Dermis blood vessel endothelial cell (primary cell): ENCODE measurements at places on chromosomes 12 and 14. TPM values are rescaled to one million over a fixed set of nuclear protein-coding genes. Genes with fewer than 3 reads are reported as not detected.

- no peak for DNase-seq
Observed at GRCh38 chr14:76762411-76763095, 1.3 kb downstream of the VASH1 start.

- peak; percentile 42 for DNase-seq
Observed at GRCh38 chr12:89348894-89349699, 3.2 kb downstream of the DUSP6 start.

DNA sequence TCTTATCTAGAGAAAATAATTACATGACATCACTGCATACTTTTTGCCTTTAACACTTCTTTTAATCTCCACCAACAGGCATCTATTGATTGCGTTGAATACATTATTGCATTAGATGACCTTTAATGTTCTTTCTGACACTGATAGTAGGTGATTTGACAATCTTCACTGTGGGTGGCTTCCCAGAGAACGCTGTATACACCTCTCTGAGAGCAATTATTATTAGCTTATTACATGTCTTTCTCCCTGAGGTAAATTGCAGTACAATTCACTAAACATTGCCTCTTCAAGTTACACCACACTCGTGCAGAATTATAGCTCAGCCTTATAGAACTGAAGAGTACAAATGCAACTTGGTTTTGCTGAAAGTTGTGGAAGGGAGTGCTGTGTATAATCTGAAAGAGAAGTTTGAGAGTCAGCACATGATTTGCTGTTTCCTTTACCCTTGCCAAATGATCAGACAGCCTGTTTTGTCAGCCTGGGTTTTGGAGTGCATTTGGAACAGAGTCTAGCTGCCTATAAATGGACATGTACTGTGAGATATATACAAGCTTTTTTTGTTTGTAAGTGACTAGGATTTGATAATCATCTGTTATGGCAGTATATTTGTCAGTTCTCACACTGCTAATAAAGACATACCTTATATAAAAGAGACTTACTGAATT lies 369.2 kb downstream of the CCER1 start:
- peak; percentile 3 for DNase-seq

The EMP1 gene
- total RNA-seq: 318 and 336 TPM in 2 replicates

- DNase-seq: no peak
Observed at GRCh38 chr12:131994589-131994988, 44.8 kb downstream of the EP400 start.

The RAB15 gene
- total RNA-seq: 9.5 and 10.4 TPM in 2 replicates

GRCh38 chr12:122886851-122887818 lies 8.8 kb downstream of the VPS37B start:
- DNase-seq: peak; percentile 78

GRCh38 chr14:102570334-102570995 lies 22.0 kb upstream of the RCOR1 start:
- DNase-seq: no peak

DNA sequence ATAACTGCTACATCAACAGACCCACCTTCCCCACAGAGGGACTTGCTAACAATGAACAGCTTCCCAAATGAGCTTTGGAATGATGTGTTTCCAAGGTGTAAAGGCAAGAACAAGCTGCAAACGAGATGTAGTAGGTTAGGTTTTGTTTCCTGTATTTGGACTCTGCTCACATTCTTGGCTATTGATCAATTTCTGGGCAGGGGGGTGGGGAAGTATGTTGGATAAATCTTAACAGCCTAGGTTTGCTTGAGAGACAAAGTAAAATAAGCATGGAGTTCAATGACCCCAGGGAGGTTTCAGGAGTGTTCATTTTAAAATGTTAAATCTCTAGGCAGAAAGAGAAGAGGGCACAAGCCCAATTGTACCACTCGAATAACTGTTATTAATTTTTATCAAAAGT lies 146.6 kb downstream of the DPY19L2 start:
- DNase-seq: no peak

DNA sequence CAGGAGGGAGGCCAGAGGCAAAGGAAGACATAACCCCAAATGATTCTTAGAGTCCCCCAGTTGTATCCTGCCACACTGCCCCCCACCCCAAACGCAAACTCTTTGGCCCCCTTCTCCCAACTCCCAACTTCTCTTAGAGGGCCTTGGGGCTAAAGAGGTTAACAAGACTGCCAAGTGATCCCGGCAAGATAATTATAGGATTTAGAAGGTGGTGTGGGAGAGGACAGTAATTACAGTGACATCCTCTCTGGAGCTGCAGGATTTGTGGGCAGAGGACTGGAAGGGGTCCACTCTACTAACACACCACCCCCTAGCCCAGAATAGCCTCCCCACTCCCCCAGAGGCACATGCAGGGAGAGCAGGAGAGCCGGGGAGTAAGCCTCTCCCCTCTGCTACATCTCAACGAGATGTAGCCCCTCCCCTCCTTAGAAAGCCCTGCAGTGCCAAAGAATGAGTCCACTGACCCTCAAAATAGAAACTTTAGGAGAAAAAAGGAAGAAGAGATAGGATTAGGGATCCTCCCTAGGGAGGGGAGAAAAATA lies 5.3 kb upstream of the GDF11 start:
- DNase-seq: no peak

- DNase-seq: no peak
Observed at GRCh38 chr12:72197790-72198189, 74.4 kb upstream of the TRHDE start.

DNA sequence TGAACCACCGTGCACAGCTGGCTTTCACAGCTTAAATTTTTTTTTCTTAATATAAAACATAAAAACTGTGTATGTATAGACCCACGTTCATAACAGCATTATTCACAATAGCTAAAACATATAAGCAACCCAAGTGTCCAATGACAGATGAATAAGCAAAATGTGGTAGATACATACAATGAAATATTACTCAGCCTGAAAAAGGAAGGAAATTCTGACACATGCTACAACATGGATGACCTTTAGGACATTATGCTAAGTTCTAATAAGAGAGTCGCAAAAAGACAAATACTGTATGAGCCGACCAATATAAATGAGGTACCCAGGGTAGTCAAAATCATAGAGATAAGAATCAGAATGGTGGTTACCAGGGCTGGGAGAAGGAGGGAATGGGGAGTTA lies 13.8 kb upstream of the YY1 start:
- DNase-seq: no peak

DNA sequence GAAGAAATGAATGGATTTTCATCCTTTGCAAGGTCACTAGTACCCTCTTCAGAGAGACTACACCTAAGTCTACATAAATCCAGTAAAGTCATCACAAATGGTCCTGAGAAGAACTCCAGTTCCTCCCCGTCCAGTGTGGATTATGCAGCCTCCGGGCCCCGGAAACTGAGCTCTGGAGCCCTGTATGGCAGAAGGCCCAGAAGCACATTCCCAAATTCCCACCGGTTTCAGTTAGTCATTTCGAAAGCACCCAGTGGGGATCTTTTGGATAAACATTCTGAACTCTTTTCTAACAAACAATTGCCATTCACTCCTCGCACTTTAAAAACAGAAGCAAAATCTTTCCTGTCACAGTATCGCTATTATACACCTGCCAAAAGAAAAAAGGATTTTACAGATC lies 40.8 kb downstream of the SPATA7 start:
- no peak for DNase-seq

The HPD gene
- not detected in 2 replicates for total RNA-seq

- no peak for DNase-seq
Observed at GRCh38 chr12:106305376-106305775, 2.8 kb downstream of the TCP11L2 start.

GRCh38 chr12:118417942-118418341 lies 41.6 kb downstream of the SUDS3 start:
- no peak for DNase-seq

The KRT75 gene
- not detected in 2 replicates for total RNA-seq

GRCh38 chr14:23078692-23079116 lies 16.2 kb downstream of the ACIN1 start:
- DNase-seq: peak; percentile 93

GRCh38 chr12:95326445-95326844 lies 108.8 kb downstream of the VEZT start:
- DNase-seq: no peak

GRCh38 chr12:127411166-127411915 lies 855.6 kb upstream of the TMEM132C start:
- no peak for DNase-seq

DNA sequence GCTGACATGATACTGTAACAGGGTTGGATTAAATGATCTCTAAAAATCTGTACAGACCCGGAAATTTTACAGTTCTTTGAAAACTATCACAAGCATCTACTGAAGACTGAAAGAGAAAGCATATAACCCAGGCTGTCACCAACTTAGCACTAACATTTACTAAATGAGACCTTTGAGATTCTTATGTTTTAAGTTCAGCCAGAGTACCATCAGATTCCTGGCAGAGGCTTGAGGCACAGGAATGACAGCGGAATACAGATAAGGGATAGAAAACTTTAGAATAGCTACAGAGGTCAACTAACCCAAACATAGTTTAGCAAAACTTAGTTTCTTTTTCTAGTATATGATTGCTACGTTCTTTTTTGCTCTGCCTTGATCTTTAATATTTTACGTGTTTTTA lies 91.6 kb upstream of the FERMT2 start:
- peak; percentile 7 for DNase-seq

The TBC1D30 gene
- 19.6 and 19.9 TPM in 2 replicates for total RNA-seq

DNA sequence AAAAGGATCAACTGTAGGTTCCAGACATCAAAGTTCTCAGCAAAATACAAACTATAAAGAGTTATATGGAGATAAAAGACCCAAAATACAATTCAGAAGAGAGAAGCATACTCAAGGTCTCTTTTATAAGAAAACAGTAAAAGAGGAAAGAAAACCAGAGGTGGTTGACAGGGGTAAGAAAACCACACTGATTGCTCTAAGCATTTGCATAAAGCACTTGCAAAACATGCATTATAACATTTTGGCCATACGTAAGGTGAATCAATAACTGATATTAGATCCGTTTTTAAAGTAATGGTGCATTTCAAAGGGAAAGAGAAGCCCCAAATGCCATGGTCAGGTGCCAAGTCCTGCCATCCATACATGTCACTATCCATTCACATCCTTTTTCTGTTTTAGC lies 5.9 kb downstream of the DDHD1 start:
- no peak for DNase-seq

DNA sequence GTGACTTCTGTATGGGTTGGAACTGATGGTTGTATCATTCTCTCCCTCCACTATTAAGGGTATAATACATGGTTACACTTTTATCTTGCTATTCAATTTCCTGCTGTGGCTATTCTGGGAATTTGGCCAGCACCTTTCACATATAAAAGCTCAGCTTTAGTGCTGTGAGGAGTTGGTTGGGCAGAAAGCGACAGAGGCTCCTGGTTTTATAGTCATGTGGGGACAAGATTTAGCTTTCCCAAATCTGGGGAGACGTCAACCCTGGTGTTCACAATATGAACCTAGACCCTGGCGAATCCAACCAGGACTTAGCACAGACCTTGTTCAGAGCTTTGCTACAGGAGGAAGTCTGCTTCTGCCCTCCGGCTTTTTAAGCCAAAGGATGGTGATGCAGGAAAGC lies 36.5 kb downstream of the FOS start:
- DNase-seq: peak; percentile 36

DNA sequence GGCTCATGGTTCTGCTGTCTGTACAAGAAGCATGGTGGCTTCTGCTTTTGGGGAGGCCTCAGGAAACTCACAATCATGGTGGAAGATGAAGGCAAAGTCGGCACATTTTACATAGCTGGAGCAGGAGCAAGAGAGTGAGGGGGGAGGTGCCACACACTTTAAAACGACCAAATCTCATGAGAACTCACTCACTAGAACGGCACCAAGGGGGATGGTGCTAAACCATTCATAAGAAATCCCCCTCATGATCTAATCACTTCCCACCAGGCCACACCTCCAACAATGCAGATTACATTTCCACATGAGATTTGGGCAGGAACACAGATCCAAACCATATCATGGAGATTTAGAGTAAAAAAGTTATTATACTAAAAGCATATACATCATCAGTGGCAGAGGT lies 13.6 kb upstream of the LEMD3 start:
- DNase-seq: no peak

- no peak for DNase-seq
Observed at GRCh38 chr14:104788161-104788818, 7.3 kb downstream of the AKT1 start.

GRCh38 chr14:33958605-33959226 lies 7.8 kb upstream of the EGLN3 start:
- no peak for DNase-seq

- DNase-seq: no peak
Observed at GRCh38 chr12:117141097-117141898, 42.1 kb upstream of the TESC start.

DNA sequence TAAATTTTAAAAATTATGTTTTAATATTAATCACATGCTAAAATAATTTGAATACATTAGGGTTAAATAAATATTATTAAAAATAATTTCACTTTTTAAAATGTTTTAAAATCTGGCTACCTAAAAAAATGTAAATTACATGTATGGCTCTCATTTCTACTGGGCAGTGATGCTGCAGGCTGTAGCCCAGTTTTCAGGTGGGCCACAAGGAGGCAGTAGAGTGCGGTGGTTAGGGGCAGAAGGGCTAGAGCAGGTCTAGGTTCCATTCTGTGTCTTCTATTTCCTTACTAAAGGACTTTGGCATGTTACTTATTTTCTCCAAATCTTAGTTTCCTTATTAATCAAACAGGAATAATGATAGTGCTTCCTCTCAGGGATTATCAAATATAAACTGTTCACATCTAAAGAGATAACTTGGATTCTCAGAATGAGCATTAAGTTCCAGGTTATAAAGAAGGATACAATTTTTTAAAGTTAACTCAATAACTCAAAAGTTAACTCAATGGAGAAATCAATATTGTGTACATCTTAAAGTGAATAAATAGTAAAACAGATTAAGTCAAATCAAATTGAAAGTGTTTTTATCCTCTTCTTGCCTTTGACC lies 54.9 kb upstream of the OVCH1 start:
- DNase-seq: peak; percentile 78

DNA sequence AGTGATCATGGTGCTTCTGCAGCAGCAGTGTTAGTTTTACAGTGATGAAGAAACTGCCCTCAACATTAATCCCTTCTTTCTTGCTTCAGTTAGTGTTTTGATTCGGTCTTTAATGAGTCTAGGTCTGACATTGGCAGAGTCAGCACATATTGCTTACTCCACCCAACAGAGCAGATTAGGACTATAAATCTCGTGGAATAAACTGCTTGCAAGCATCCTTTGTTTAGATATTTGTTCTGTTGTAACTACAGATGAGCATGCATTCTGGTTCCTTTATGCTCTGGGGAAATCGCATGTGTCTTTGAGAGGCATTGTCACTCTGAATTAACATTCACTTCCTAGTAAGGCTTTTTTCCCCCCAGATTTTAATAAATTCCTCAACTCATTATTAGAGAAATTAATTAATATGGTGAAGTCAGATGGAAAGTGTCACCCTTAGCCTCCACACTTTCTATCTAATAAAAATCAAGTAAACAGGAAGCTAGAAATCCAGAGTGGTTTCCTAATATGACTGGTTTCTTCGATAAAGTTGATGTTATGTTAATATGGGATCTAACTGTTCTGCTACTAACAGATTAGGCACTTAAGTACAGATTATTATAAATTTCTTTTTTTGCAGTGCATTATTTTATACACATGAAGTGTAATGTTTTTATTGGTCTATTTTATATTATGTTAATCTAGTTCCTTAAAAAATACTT lies 86.2 kb upstream of the SSTR1 start:
- DNase-seq: no peak
